Neural crest cell (in vitro differentiated cells): ENCODE measurements at places on chromosomes 12 and 14.

- no peak for DNase-seq
Observed at GRCh38 chr14:102225936-102226335, 79.0 kb downstream of the MOK start.

- DNase-seq, result peak; percentile 96
Observed at GRCh38 chr12:6872073-6873048, 742 bp downstream of the SPSB2 start.

GRCh38 chr14:68199554-68200151 lies 380.1 kb downstream of the RAD51B start:
- DNase-seq, result peak; percentile 9

- no peak for DNase-seq
Observed at GRCh38 chr12:65220761-65221160, 51.4 kb downstream of the LEMD3 start.

DNA sequence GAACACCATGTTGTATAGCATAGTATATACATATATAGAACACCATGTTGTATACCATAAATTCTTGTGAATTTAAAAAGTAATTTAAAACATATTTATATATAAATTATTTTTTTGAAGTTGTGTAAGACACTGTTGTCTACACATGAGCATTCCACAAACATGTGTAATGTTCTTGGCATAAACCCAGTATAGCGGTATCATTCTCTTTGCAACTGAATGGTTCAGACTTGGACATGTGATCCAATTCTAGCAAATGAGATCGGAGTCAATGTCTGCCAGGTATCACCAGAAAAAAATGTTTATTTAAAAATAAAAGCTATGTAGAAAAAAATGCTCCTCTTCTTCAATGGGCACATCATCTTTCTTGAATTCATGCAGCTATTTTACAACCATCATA lies 33.9 kb downstream of the CEP290 start:
- DNase-seq, result no peak

GRCh38 chr12:39595928-39596327 lies 23.7 kb downstream of the ABCD2 start:
- no peak for DNase-seq

- no peak for DNase-seq
Observed at GRCh38 chr14:65096323-65097089, 5.8 kb downstream of the MAX start.

DNA sequence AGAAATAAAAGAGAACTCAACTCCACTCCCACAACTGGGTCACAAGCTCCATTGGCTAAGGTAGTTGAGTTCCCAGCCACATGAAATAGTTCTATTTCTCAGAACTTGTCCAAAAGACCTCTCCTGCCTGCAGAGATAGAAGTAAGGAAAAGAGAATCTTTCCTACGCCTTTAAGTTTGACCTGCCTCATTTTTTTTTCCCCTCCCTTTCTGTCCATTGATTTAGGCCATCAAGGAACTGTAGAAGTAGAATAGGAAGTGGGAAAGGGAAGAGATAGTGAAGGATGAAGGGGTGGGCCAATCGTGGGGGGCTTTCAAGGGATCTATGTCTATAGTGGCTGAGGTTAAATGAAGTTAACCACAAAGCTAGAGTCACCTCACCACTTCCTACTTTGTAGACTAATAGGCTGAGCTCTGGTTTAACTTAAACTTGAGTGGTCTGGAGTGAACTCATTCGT lies 13.9 kb upstream of the NUDT4 start:
- no peak for DNase-seq

DNA sequence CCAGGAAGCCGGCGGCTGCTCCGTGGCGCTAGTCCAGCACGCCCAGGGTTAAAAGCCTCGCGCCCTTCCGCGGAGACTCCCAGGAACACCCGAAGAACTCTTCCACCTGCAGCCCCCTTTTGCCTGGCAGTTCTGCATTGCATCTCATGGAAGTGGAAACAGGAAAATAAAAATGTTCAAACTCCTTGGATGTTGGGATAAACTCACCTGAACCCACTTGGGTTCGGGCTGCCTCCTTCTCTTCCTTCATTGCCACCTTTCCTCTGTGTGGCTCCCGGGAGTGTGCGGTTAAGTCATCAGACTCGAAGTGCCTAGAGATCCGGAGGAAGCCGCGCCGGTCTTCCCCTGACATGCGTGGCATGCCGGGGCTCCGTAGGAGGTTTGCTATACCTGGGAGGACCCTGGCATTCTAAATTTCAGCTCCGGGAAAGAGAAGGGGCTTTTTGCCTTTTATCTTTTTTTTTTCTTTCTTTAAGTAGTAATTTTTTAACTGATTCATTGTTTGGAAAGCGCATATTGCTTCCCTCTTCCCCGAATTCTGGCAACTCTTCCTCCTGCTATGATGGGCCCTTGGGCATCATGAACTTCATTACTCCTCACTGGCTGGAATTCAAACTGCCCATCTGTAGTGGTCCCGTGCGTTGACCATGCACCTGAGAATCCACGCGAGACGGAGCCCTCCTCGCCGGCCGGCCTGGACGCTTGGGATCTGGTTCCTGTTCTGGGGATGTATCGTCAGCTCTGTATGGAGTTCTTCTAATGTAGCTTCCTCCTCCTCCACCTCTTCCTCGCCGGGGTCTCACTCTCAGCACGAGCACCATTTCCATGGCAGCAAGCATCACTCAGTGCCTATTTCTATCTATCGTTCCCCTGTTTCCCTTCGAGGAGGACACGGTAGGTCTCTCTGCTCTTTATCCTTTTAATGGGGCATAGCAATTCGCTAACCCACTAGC lies 931.4 kb downstream of the DIO2 start:
- DNase-seq, result peak; percentile 3

- DNase-seq, result no peak
Observed at GRCh38 chr12:79082595-79082994, 218.0 kb downstream of the SYT1 start.

GRCh38 chr12:25364529-25365339 lies 114.0 kb upstream of the KRAS start:
- no peak for DNase-seq

- no peak for DNase-seq
Observed at GRCh38 chr12:124031058-124031457, 58.0 kb downstream of the ZNF664 start.

GRCh38 chr12:66929121-66929520 lies 250.2 kb upstream of the GRIP1 start:
- DNase-seq, result no peak

DNA sequence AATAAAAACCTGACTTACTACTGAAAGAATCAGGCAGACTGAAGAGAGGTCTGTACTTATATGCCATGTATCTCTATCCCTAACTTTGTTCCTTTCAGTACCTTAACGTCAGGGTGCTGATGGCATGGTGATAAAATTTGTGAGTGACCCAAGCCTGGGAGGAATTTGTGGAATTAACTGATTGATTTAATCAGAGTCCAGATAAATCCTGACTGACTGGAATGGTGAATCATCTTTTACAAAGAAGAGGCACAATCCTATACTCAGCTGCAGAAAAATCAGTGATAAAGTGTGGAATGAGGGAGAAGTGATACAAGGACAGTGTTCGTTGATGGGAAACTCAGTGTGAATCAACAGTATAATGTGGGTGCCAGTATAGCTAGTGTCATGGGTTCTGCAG lies 3.7 kb downstream of the TDG start:
- no peak for DNase-seq

- DNase-seq, result no peak
Observed at GRCh38 chr12:67701121-67701520, 52.6 kb downstream of the DYRK2 start.

DNA sequence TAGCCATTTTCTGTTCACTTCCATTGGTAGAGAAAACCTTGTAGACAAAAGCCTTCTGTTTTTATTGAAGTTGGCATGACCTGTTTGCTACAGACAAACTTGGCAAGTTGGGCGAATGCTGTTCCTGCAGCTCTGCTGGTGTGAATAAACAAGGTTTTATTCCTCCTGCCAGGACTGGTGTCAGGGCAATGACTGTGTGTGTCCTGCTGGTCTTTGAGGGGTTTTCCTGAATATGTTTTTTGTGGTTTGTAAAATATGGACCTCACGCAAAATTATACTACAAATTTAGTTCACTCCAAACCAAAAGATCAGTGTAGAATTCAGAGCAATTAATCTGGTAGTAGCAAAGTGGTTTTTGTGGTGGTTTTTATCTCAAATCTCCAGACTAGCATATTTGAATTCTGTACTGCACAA lies 140.8 kb downstream of the ERC1 start:
- DNase-seq, result no peak

GRCh38 chr12:85711735-85712390 lies 124.3 kb downstream of the RASSF9 start:
- DNase-seq, result no peak

GRCh38 chr12:48651681-48652080 lies 30.4 kb downstream of the KANSL2 start:
- no peak for DNase-seq

DNA sequence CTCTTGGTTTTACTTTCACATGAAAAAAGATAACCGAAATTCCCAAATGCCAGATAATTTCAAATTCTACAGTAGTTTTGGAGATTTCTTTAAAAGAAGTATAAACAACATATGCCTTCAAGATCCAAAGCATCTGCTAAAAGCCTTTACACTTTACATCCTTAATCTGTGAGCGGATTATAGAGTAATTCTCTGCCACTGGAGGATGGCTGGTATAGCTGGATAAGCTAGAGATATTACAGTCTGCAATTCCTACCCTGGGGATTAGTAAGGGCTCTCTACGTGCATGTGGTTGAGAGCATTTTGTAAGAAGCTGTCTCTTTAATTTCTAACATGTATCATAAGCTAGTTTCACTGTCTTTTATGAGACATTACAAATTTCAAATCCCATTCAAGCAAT lies 240.3 kb upstream of the HMGA2 start:
- no peak for DNase-seq

GRCh38 chr12:116673681-116674111 lies 64.2 kb downstream of the SPRING1 start:
- no peak for DNase-seq

- no peak for DNase-seq
Observed at GRCh38 chr14:92670160-92670559, 78.3 kb downstream of the LGMN start.

DNA sequence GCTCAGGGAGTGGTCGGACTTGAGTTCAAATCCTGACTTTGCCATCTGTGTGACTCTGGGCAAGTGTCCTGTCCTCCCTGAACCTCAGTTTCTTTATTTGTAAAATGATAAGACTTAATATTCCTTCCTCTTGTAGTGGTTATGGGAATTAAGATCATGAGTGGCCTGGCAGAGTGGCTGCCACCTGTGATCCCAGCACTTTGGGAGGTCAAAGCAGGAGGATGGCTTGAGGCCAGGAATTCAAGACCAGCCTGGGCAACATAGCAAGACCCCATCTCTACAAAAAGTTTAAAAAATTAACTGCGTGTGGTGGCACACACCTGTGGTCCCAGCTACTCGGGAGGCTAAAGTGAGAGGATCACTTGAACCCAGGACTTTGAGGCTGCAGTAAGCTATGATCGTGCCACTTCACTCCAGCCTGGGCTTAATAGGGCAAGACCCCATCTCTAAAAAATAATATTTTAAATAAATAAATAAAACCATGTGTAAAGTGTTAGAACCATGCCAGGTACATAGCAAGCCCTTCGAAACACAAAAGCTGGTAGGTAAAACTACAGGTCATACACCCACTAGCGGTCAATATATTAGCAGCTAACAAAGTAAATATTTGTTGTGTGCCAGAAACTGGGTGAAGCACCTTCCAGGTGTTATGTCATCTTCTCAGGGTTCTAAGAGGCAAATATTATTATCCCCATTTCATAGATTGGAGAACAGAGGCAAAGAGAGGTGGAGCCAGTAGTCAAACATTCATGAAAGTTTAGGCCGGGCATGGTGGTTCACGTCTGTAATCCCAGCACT lies 17.4 kb upstream of the MAP1LC3B2 start:
- DNase-seq, result no peak
